M059J (cell line): ENCODE measurements at places on chromosomes 7 and 10. TPM values are rescaled to one million over a fixed set of nuclear protein-coding genes. Genes with fewer than 3 reads are reported as not detected.

DNA sequence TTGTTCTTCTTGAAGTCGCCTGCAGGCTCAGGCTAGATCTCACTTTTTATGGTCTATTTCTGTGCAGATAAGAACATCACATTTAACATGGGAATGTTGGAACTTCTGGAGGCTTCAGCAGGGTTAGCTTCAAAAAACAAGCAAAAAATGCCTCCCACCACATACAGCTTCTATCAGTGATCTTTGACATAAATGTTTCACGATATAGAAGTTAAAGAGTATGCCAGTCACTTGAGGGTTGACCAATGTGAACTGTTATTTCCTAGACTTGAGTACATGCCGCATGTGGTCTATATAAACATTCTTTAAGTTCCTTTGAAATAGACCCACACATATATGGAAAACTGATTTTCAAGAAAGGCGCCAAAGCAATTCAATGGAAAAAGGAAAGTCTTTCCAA is 219.2 kb upstream of the KLF14 start:
- no peak for DNase-seq

GRCh38 chr7:20534543-20534942 is 80.9 kb upstream of the ABCB5 start:
- DNase-seq: no peak

Gene SH2D4B
- not detected in 2 replicates for total RNA-seq

- no peak for DNase-seq
Measured at GRCh38 chr10:63368365-63368764, 97.4 kb downstream of the JMJD1C start.

DNA sequence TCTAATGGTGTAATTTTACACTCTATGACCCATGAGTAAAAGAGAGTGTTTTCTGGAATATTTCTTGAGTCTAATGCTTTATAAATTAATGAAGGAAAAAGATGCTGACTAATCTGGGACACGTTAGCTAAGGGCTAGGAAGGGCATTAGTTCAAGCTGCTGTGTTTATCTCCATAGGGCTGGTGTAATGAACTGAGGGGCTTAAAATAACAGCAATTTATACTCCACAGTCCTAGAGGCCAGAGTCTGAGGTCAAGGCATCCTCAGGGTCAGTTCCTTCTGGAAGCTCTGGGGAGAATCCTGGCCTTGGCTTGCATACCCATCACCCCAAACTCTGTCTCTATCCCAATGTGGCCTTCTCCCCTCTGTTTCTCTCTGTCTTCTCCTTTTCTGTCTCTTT is 105.2 kb upstream of the PFKP start:
- no peak for DNase-seq

- DNase-seq: peak; percentile 9
Measured at GRCh38 chr7:157627646-157628045, 290.8 kb downstream of the DNAJB6 start.

DNA sequence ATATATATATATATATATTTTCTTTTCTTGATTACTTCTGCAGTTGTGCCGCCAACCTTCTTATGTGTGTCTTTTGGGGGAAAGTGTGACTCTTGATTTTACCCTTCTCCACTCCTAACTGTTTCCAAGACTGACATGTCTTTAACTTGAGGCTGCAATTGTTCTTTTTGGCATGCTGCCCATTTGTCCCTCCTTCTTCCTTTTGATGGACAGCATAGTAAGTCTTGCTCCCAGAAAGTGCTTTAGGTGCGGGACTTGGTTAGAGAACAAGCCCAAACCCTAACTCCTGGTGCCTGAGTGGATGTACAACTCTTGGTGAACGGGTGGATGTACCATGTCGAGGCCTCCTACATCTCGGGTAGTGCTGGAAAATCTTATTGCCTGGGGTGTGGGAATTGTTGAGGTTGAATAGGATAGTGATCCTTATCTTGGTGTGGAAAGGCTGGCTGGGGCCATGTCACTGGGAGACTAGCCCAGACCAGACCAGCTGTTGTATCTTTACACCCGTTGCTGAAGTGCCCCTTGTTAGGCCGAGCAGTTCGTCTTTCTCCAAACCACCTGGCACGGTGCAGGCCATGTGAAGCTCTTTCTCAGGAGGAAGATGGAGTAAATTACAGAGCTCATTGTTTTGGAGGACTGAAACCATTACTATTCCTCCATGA is 16.3 kb downstream of the TCF7L2 start:
- no peak for DNase-seq

DNA sequence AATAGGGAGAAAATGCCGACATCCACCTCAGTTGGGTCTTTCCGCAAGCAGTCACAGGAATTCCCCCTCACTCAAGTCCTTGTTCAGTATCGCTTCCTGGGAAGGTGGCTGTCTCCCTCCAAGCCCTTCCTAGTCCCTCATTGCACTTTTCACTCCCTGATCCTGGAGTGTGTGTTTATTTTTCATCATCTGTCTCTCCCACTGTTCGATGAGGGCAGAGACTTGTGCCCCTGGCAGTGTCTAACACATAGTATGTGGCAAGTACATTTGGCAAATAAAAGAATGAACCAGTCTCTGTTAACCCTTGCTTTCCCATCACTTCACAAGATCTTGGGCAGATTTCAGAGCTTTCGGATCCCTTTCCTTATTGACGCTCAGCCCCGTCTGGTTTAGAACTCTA is 24.0 kb upstream of the CACUL1 start:
- no peak for DNase-seq

DNA sequence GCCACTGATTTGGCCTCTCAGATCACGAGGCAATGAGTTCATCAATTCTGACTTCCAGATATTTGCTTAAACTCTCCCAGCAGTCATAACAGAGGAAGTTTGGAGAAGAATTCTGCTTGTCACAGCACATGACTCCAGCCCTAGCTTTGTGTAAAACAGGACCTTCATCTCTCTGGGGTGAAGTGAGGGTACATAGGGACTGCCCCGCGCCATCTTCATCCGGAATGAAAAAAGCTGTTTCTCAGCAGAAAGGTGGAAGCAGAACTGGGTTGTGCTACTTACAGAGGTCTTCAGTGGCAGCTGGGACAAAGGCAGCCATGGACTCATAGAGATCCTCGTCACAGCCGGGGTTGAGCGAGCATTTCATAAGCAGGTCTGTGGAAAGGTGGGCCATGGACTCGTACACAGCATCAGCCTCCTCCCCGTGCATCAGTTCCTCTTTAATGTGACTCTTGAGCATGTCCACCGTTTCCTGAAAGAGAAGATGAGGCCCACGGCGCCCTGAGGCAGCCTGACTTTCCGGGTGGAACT is 58.4 kb upstream of the TM9SF3 start:
- no peak for DNase-seq

Gene CUZD1
- 0.02 and 0.05 TPM in 2 replicates for total RNA-seq

GRCh38 chr10:52308251-52309031 is 5.6 kb upstream of the DKK1 start:
- DNase-seq: peak; percentile 73

- DNase-seq: no peak
Measured at GRCh38 chr7:68770649-68771048, 827.6 kb upstream of the AUTS2 start.

Gene DYNC1I1
- total RNA-seq: 2.4 and 4.4 TPM in 2 replicates
